ENCODE measurements at places on chromosomes 12 and 14.

DNA sequence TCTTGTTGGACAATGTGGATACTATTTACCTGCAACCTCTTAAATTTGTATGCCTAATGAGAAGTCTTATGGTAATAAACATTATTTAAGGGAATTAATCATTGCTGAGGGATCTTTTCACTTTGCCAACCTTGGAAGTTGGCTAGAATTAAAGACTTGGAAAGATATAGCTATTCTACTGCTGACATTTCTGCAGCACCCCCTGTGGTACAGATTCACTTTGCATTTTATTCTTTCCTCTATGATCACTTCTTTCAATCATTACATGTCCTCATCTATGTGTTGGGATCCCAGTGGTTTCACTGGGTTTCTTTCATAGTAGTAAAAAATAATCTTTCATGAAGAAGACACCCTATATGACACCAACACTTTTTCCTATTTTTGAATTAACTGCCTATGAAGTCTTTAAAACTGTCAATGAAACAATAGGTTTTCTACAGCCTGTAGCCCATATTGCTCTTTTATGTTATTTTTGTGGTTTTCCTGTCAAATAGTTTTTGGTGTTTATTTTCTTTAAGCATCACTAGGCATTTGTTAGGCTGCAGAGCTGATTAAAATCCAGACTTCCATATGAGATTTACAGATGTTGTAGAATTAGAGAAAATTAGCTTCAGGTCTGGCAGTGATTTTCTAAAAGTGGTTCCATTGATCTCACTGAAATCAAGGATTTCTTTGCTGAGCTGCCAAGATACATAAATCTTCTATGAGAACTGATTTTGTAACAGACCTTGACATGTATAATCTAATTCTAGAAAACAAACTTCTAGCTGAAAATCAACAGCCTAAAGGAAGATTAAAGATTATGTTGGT lies 256.1 kb downstream of the NAV3 start:
- no peak for DNase-seq

- no peak for DNase-seq
These were observed 96.0 kb downstream of the RASSF9 start for GRCh38 chr12:85740186-85740585.

DNA sequence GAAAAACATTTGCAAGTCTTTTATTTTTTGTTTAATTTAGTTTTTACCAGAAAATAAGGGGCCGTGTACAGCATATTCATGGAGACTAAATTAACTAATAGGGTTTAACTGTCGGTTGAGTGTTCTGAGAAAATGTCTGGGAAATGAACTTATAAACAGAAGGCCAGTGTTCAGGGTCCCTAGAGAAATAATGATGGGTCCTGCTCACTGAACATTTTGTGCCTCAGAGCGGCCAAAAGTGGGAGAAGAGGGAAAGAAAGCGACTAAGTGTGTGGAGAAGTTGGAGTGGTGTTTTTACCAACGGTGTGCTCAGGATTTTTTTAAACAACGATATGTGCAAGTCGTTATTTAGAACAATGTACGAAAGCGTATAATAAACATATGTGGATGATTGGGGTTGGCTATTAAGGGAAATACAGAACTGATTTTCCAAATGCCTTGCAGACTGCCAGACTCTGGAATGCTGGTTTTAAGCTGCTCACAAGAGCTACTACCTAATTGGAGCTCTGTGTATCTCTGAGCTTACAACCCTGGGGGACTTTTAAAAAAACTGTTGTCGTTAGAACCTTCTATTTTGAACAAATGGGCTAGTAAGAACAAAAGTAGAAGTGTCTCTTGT lies 166.7 kb downstream of the SLC38A4 start:
- DNase-seq, result no peak

DNA sequence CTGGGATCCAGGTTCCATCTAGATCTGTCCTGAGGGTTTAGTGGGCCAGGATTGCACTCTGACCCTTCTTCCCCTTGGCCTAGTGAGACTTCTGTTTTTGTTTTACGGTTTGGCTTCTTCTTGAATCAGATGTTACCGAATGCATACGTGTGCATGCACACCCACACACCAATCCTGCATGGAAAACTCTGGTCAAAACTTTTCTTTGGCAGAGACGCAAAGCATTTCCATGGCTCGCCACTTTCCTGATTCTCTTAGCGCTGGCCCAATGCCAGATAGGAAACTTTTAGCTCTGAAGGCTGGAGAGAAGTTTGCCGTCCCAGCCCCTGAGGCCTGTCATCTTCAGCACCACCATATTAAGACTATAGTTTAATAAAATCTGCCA lies 67.4 kb upstream of the ACTN1 start:
- DNase-seq, result no peak

DNA sequence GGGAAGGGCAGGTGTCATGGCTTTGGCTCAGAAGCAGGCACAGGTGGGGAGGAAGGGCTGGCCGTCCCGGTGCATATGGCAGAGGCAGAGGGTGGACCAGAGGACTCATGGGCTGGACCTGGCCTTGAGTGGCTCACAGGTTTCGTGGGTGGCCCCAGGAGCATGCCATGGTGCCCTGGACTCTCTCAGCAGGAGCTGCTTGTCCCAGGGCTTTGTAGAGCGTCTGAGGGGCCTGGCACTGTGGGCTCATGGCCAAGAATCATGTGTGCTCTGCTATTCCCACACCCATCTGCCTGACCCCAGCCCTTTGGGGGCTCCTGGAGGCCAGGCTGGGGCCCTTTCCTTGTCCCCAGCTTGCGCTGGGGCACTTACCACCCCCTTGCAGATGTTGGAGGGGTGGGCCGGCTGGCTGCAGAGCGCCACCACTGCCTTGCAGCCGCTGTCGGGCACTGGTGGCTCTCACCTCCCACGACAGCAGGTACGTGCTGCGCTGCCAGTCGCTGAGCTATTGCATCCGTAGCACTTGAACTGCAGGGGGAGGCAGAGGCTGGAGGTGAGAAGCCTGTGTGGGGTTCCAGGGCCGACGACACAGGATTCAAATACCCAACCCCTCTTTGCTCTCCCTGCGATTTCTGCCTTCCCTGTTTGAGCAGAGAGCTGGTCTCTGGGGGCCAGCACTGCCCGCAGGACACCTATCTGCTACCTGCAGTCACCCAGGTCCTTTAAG lies 187.4 kb upstream of the PRMT8 start:
- DNase-seq, result no peak

- DNase-seq, result no peak
These were observed 12.3 kb upstream of the YBX3 start for GRCh38 chr12:10735428-10735827.

GRCh38 chr14:28876572-28876945 lies 110.0 kb downstream of the FOXG1 start:
- no peak for DNase-seq

DNA sequence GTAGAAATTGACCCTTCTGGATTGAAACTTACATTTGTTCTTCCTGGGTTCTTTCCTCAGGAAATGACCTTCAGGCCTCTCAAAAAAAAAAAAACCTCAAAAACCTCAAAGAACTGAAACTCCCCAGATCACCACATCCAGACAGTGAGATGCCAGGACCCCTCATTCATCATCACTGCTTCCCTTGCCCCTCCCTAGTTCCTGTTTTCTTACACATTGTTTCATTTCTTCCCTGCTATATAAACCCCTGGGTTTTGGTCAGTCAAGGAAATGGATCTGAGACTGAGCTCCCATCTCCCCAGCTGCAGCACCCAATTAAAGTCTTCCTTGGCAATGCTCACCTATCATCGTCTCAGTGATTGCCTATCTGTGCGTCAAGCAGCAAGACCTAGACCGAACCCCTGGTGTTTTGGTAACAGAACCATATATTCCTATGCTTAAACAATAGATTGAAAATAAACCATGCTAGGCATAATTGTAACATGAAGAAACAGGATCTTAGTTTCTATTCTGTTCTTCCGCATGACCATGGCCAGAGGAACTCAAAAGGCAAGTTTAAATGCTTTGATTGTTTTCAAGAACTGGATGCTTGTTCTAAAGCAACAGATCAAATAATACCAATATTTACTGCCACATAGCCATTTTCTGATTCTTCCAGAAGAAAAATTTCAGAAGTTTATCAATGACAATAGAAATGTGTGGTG lies 108.0 kb upstream of the MAX start:
- peak; percentile 32 for DNase-seq

DNA sequence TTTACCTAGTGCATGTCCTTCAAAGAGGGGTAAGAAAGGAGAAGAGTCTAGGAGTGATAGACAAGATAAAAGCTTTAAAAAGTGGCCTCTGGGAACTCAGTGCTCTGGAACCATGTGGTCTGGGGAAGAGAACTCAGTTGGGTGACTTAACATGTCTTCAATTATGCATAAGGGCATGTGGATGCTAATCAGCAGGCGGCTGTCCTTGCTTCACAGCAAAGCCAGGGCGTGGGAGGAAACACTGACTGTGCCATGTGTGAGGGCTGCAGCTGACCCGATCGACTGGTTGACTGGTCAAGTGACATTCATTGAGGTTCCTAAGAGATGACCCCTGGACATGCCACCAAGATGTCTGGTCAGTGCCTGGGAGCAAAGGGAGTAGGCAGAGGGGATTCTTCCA lies 1053.8 kb downstream of the BCL11B start:
- DNase-seq, result no peak

DNA sequence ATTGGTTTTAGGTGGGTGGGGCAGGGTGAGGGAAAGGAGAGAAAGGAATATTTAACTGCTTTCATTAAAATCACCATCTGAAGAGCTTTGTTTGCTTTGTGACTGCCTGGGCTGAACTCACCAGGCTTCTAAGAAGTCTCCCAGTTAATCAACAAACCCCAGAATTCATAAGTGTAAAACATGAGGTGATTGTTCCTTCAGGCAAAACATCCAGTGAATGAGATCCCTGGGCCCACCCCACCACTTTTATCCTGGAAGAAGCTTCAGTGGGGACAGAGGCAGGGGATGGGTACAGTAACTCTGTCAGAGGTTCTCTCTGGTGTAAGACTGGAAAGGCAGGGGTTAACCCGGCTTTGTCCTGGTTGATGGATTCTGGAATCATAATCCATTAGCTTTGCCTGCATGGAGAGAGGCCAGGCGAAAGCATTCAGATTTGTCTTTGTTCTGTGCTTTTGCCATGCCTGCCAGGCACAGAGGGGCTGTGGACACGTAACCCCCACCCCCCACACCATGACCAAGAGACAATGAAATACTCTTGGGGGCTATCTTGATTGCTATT lies 16.7 kb downstream of the PDE1B start:
- DNase-seq, result no peak

DNA sequence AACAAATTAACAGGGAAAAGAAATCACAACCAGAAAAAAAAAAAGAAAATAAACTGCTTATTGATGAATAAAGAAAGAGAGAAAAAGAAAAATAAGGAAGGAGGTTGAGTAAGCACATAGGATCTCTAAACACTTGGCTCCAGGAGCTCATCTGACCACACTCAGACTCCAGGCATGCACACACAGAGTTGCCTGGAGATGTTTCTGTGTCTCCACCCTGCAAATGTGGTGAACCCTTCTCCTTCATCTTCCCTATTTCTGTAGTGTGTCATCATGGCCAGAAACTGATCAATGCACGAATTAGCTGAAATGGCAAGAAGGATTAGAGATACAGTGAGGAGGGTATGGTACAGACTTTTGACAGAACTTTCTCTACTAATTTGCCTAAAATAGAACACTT lies 20.2 kb downstream of the OR4N2 start:
- no peak for DNase-seq

- DNase-seq, result no peak
These were observed 175.8 kb upstream of the ATP2B1 start for GRCh38 chr12:89884416-89884898.

DNA sequence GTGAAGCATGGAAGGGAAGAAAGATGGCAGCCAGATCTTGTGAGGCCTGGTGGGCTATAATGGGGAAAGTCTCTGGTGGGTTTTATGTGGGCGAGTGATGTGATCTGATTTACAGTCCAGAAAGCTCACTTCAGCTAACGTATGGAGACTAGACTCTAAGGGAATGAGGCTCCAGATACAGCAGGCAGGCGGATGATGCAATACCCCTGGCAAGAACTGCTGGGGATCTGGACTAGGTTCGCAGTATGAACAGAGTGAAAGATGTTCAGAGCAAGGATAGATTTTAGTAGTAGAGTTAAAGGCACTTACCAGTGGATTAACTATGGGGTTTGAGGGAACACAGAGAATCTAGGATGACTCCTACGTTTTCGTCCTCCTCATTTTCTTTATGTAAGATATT lies 253.1 kb downstream of the ANO2 start:
- no peak for DNase-seq

DNA sequence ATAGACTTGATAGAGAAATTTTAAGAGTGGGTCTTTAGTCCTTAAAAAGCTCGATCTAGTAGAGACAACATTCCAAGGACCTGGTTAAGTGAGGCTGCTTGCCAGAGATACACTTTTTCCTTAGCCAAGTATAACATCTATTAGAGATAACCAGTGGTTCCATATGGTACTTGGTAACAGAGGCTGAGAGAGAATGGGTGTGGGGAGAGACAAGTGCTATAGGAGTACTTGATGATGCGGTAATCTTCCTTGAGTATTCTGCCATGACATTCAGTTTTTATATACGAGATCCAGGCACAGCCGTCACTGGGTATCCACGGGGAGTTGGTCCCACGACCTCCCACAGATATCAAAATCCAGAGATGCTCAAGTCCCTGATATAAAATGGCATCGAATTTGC lies 77.4 kb upstream of the REP15 start:
- no peak for DNase-seq

DNA sequence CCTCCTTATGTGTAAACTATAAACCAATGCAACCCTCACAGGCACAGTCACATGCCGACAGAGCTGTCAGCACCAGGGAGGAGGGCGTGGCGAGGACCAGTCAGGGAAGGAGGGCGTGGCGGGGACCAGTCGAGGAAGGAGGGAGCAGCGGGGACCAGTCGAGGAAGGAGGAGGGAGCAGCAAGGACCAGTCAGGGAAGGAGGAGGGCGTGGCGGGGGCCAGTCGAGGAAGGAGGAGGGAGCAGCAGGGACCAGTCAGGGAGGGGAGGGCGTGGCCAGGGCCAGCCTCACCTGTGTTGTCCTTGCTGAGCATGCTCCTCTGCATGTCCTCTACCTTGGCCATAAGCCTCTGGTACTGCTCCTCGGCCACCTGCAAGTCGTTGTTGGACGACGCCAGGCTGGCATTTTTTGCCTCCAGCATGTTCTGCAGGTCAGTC lies 24.2 kb downstream of the GOLGA3 start:
- DNase-seq, result no peak

DNA sequence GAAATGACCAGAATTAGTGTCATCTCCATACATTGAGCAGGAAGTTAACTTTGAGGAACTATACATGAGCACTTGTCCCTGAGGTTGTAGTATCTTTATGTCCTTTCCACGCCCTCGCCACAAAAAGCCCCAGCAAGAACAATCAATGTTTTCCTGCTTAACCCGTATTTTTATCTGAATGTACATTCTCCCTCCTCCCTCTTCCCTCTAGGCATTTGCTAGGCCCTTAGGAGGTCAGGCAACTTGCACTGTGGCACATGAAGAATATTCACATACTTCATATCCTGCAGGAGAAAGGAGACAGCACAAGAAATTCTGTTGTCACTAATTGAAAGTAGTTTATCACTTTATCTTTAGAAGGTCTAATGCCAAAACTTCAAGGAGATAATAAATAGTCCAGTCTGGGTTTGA lies 18.1 kb upstream of the DUSP6 start:
- no peak for DNase-seq
